ENCODE measurements at places on chromosomes 4 and X.

DNA sequence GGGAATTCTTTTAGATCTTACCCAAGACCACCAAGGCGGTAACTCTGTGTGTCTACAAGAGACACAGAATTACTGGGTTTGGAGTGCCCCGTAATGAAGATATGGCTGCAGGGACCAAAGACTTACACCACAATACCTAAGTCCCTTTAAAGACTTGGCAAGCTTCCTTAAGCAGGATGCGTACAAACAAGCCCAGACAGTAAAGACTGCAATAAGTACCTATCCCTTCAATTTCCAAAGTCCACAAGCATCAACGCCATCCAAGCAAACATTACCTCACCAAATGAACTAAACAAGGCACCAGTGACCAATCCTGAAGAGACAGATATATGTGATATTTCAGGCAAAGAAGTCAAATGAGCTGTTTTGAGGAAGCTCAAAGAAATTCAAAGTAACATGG, 42.3 kb upstream of the RNF128 start:
- peak; percentile 0 for DNase-seq

DNA sequence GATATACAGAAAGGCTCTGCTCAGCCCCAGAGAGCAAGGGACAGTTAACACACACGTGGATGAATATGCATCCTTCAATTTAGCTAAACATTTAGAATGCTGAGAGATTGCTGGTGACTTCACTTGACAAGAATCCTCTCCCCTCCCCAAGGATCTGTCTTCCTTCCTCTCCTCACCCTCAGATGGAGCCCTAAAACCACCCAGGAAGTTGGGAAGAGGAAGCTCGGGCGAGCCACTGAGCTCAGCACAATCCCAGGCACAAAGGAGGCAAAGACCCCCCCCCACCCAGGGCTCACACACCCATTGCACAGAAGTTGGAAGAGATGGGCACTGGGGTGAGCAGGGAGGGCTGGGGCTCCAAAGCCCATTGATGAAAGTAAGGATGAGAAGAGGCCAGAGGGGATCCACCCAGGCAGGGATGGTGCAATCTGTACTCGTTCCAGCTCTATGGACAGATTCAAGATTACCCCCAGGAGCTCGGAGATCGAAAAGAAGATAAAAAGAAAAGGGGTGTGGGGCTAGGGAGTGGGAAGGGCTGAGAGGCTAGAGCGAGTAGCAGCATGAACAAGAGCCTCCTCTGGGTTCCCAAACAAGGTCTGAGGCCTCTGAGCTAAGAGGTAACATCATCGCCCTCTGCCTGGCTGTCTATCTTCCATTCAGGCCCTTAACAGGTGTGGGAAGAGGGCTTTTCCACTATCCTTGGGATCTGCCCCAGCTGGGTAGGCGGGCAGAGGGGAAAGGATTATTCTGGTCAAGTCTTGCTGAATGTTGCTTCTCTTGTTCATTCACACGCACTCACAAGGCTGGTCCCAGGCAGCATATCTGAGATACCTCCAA, 1.2 kb downstream of the TFE3 start:
- DNase-seq, result no peak

DNA sequence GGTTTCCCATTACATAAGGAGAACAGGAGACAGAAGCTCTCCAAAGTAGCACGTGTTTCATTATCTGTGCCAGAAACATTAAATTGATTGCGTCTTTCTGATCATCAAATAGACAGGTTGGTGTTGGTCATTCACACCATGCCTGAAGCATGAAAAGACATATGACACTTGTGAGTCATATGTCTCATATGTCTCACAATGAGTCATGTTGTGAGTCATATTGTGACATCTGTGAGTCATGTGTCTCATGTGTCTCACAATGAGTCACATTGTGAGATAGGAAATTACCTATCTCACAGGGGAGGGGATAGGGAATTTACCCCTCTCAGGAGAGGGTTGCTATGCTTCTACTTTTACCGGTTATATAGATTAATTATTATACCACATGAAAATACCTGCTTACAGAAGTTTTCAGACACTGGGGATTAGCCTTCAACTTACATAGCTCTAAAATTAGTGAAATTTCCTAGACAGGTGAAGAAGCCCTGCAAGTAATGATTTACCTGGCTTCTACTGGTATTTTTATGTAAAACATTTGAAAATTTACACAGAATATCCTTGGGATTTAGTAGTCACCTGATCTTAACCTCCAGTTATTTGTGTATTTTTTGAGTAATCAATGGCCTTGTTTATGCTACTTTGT, 80.8 kb downstream of the NPFFR2 start:
- peak; percentile 18 for DNase-seq

- DNase-seq, result no peak
Measured at GRCh38 chr4:163806653-163807052, 312.2 kb downstream of the TMA16 start.

DNA sequence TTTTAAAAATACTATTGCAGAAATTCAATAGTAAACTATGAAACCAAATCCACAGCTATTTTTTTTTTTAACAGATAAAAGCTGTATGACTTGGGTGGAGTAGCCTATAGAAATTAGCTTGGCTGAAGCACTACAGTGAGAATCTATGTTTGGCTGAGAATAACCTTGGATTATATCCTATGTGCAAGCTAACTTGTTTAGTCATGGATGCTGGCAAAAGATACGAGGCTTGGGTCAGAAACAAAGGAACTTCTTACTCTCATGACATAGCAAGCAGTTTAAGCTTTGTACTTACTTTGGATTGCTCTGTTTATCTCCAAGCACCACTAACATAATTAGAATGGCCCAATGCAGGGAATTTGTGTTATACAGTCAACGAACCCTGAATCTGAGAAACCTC, 119.2 kb upstream of the GRID2 start:
- no peak for DNase-seq

DNA sequence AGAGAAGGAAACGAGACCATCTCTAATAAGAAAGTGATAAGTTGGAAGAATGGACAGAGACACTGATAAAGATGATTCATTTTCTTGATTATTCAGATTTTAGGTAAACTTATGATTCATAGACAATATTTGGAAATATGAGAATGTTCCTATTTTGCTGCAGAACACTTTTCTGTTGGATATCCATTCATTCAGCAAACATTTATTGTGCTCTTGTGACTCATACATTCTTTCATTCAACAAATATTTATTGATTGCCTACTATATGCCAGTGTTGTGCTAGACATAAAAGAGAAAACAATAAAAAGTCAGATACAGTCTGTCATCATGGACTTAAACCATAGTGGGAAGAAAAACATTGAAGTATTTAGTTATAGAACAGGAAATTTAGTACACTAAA, 1232.0 kb downstream of the STIM2 start:
- no peak for DNase-seq

DNA sequence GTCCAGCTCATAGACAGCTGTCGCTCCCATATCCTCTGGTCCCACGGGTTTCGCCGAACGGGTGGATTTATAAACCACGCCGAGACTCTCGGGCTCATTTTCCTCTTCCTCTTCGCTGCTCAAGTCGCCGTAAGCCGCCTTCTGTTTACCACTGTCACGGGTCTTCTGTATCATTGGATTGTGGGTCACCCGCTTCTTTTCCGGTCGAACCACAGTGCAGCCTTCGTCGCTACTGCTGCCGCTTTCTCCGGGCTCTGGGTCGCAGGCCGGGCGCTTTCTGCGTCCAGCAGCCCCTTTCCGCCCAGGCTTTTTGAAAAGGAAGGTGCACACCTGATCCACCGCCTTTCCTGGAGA, 311 bp downstream of the RNF113A start:
- DNase-seq, result no peak

GRCh38 chr4:58111818-58112217, 1001.6 kb upstream of the IGFBP7 start:
- no peak for DNase-seq

- DNase-seq, result no peak
Measured at GRCh38 chr4:16897991-16898827, at the start of gene LDB2. LDB2 (minus strand) TSS chr4:16898645.

DNA sequence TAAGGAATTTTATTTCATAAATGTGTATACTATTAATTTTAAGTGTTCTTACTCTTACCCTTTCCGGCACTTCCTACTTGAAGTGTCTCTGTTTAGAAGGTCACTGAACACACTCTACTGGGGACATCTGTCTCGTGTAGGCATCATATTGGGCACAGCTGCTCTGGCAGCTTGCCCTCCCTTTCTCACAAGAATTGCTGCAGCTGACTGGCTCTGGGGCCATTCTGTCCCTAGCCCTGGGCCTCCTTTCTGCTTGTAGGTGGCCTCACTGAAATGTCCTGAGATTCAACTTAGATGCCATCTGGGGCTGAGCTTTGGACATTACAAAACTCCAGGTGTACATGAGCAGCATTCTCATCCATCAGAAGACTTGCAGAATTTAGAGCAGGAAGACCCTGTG, 49.6 kb downstream of the SMAD1 start:
- DNase-seq, result peak; percentile 66

DNA sequence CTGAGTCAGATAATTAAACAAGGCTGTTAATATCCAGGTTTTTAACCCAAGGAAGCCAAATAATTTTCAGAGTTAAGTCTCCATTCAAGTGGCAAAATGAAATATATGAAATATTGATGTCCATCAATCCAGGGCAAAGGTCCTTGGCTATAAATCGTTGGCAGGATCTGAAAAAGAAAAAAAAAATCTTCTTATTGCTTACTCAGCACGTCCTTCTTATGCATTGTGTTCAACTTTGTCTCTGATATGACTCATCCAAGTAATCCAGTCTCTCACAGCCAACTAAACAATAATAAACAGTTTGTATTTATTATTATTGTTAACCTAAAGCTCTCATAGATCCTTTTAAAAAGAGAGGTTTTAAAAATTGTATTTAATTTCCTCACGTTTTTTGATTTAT, 851.2 kb downstream of the ADGRL3 start:
- no peak for DNase-seq

GRCh38 chr4:140238351-140239056, 84.5 kb upstream of the MAML3 start:
- DNase-seq, result peak; percentile 90

- DNase-seq, result no peak
Measured at GRCh38 chr4:16694173-16694883, 204.1 kb downstream of the LDB2 start.

DNA sequence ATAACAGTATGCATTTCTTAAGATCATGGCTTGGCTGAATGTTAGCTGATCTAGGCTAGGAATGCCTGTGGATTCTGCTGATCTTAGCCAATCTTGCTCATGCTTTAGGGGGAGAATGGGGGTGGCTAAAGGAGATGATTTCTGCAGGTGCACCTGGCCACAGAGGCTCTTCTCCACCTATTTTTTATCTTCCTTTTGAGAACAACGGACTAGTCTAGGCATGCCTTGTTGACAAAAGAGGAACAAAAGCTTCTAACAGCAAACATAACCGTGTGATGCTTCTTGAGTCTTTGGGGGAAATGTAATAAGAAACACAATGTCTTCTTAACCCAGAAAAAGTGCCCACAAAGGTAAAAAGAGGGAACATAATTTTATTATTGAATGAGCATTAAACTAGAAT, 743.5 kb downstream of the ARAP2 start:
- DNase-seq, result no peak

DNA sequence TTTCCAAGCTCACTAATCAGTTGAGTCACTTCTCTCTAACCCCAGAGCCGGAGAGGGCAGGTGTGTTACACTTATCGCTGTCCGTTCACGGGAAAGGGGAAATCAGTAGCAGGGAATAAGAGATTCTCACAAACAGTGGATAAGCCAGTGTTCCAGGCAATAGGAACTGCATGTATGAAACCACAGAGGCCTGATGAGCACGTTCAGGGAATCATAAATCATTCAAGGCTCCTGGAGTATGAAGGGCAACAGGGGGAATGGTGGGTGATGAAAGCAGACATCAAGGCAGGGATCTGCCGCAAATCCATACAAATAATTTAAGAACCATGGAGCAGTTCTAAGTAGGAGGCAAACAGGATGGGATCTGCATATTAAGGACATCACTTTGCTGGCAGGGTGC, 59.1 kb upstream of the ADGRG2 start:
- DNase-seq, result no peak

- no peak for DNase-seq
Measured at GRCh38 chr4:139800082-139800481, 134.5 kb downstream of the MGST2 start.

GRCh38 chr4:168605411-168605810, 108.6 kb downstream of the PALLD start:
- DNase-seq, result no peak

DNA sequence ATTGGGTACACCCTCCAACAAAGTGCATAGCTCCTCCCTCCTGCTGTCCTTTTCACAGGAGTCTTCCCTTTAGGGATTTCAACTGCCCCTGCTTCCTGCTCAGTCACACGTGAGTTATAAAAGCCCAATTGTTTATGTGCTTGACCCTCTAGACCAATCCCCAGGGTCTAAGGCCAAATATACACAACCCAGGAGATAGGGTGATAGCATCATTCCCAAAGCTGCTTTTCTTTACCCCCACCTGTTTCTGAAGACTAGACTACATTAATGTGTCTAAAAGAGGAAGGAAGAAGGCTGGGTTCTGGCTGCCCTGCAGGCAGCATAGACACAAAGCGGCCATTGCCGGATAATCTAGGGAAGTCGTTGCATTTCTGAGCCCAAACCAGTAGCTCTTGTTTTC, 526.7 kb upstream of the FRG1 start:
- DNase-seq, result no peak

DNA sequence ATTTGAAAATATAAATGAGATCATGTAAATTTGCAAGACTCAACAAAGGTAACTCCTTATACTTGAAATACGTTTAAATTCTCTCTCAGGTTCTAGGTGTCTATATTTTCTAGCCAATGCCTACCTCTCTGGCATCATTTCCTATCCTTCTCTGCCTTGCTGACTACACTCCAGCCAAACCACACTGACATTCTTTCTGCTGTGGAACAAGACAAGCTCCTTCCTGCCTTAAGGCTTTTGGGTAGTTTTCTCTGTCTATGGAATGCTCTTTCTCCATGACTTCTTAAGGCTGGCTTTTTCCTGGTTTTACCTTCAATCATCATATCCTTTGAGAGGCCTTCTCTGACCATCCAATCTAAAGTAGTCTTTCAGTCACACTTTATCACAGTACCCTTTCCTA, 201.0 kb downstream of the SPRY1 start:
- DNase-seq, result no peak

DNA sequence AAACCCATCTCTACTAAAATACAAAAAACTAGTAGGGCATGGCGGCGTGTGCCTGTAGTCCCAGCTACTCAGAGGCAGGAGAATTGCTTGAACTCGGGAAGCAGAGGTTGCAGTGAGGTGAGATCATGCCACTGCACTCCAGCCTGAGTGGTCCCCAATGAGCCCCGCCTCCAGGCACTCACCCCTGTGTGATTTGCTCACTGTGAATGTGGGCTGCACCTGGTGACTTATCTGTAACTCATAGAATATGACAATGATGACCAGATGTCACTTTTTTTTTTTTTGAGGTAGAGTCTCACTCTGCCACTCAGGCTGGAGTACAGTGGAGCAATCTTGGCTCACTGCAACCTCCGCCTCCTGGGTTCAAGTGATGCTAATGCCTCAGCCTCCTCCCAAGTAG, 49.0 kb upstream of the HOPX start:
- DNase-seq, result no peak

- peak; percentile 3 for DNase-seq
Measured at GRCh38 chr4:113435893-113436292, 325.6 kb downstream of the CAMK2D start.

- no peak for DNase-seq
Measured at GRCh38 chrX:20506739-20507138, 240.0 kb upstream of the RPS6KA3 start.
